ENCODE measurements at places on chromosomes 2 and 18. TPM values are rescaled to one million over a fixed set of nuclear protein-coding genes. Genes with fewer than 3 reads are reported as not detected.

SERPINB10 gene
- 4.6 TPM for total RNA-seq

DNA sequence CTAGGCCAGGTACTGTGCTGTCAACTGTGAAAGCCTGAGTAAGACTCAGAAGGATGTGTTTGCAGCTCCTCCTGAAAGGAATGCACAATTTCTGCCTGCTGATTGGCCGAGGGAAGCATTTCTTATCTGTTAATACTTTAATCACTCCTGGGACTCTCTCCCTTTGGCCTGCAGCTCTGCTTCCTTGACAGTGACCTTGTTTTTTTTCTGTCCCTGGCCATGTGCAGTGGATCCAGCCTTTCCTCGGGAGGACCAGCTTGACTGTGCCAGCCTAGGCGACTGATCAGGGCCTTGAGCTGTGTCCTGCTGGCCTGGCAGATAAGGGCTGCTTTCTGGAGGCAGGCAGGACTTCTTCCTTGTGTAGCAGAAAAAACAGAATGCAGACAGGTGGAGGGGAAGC is 10.0 kb downstream of the RNF144A start:
- DNase-seq = no peak

GRCh38 chr2:160006475-160006874 is 55.9 kb downstream of the PLA2R1 start:
- no peak for DNase-seq

DNA sequence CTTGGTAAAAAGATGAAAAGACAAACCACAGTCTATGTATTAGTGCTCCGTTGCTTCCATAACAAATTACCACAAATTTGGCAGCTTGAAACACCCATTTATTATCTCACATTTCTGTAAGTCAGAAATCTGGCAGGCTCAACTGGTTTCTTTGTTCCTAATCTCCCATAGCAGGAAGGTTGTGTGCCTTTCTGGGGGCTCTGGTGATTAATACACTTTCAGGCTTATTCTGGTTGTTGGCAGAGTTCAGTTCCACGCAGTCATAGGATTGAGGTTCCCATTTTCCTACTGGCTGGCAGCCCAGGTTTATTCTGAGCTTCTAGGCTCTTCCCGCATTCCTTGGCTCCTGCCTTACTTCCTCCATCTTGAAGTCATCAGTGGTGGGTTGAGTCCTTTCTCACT is 189.3 kb downstream of the ANAPC1 start:
- DNase-seq = no peak

- peak; percentile 52 for DNase-seq
These were observed at the start of gene ACADL for GRCh38 chr2:210224941-210225672. Gene ACADL (minus strand): TSS chr2:210225447. CDS start chr2:210225263, 184 bp downstream.

GRCh38 chr2:180449171-180449915 is 442.2 kb upstream of the CWC22 start:
- no peak for DNase-seq

GRCh38 chr2:218743068-218743467 is 32.4 kb downstream of the TTLL4 start:
- DNase-seq = no peak

- no peak for DNase-seq
These were observed 101.6 kb downstream of the LRRC30 start for GRCh38 chr18:7332452-7332851.

TMEM169 gene
- total RNA-seq = 1.9 TPM

HOXD11 gene
- total RNA-seq = not detected

TP53I3 gene
- total RNA-seq = 19.5 TPM

GRCh38 chr2:43609290-43609918 is 13.6 kb upstream of the THADA start:
- no peak for DNase-seq

DNA sequence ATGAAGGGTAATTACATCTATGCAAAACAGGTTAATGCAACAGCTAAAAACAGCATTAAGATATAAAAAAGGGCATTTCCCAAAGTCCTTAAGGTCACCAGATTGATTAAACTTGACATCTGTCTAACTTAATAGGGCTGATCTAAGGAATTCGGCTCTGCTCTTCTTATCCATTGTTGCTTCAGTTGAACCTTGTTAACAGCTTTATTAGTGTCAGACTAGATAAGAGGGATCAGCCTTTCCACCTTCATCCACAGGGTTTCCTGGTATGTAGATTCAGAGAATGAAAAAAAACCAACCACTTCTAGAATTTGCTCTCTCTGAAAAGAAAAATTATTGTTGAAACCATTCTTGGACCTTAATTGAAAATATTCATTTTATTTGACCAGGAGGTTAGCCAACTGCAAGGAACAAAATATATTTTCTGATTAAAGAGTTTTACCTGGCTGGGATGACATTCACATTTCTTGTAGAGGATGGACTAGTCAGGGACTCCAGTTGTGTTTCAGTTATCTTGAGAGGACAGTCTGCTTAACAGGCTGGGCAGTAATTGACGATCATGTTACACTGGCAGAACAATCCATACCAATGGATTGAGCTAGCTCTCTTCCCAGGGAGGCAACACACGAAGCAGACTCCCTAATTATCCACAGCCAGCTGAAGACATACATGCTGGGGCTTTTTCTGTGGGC is 357.4 kb upstream of the ACVR2A start:
- DNase-seq = no peak

DNA sequence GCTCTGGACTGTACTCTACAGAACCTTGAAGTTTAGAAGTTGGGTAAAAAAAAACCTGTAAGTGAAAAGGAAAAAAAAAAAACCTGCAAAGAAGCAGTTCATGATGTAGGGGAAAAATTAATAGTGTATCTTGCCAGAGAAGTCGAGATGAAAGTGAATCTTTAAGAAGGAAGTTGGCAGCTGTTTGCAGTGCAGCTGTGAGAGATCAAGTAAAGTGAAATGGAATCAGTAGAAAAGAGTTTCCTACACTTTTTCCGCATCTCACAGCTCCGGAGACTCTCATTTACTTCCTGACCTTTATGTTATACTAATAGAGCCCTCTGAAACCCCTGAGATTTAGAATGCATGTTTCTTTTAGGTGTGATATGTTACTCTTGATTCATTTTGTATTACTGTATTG is 19.2 kb downstream of the RNMT start:
- DNase-seq = no peak

DNA sequence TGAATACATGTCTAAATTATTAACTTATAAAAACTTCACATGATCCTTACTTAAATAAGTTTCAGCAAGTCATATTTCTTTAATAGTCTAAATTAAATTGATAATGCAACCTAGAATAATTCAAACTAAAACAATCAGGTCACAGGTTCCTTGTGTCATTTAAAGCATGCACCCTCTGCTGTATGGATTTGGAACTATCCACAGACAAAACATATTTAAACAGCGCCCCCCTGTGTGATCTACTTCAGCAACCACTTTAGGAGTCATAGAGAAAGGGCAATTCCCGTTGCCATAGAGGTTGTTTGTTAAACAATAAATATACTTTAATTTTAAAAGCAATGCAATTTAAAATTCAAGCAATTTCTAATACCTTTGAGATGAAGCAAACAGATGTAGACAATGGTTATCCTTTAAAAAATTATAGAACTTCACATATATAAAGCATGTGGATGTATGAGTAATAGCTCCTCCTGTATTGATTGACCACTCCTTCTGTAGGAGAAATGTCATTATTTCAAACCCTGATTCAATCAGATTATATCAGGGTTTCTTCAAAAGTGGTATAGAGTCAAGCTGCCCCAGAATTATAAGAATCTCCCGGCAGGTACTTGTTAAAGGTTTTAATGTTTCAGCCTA is 21.2 kb downstream of the GRB14 start:
- no peak for DNase-seq

- DNase-seq = no peak
These were observed 156.1 kb downstream of the TMEM247 start for GRCh38 chr2:46635442-46635841.

- no peak for DNase-seq
These were observed 34.1 kb upstream of the KCNF1 start for GRCh38 chr2:10877651-10878111.

GRCh38 chr18:22536558-22536957 is 118.8 kb upstream of the CTAGE1 start:
- DNase-seq = no peak

ESPNL gene
- 0.42 TPM for total RNA-seq

ANKRD62 gene
- total RNA-seq = not detected

GRCh38 chr18:44958455-44958854 is 277.8 kb downstream of the SETBP1 start:
- DNase-seq = no peak

GRCh38 chr2:235779444-235779896 is 285.6 kb downstream of the AGAP1 start:
- peak; percentile 74 for DNase-seq

- DNase-seq = no peak
These were observed 6.8 kb downstream of the SFT2D3 start for GRCh38 chr2:127707890-127708648.

DNA sequence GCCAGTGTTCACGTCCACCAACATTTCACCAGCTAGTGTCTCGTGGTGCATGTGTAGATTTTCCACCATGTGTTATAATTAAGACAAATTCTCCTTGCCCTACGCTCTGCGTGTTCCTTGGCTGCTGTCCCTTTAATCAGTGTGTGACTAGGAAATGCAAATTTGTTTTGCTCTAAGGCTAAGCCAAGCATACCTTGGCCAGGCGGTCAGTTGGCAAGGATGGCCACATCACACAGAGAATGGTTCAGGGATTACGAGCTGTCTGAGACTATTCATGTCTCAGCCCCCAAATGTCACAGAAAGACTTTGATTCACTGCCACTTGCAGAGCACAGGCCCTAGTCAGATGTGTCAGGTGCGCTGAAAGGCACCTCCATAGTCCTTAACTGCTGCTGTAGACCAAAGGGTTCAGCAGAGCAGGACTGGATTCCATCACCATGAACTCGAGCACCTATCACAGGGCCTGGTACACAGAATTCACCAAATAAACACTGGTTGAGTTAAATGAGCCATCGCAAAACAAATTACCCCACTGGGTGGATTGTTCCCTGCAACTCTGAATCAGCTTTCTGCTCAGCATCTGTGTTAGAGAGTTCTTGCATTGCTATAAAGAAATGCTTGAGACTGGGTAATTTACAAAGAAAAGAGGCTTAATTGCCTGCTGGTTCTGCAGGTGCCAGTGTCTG is 128.4 kb downstream of the CABLES1 start:
- DNase-seq = no peak

DNA sequence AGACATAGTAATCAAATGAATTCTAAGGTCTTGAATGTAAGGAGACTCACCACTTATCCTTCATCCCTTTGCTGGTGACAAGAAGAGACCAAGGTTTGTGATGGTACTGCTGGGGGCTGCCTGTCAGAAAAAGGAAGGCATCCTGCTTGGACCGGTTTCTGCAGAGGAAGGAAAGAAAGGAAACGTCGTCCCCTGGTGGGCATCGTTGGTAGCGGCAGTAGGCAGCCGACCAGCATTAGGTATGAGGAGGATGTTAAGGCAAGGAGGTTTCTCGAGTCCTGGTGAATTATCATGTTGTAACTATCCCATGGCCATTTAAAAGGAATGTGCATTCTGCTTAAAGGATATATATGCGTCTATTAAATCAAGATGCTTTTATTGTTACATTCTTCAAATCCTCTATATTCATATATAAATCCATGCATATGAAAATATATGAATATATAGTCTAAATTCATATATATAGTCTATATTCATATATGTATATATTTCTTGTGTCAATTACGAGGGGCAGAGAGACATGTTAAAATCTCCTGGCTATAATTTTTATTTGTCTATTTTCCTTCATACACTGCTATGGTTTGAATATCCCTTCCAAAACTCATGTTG is 94.4 kb upstream of the TGFA start:
- DNase-seq = peak; percentile 86

PTPRN gene
- not detected for total RNA-seq

GRCh38 chr2:226798422-226799210 is 1.0 kb downstream of the IRS1 start:
- peak; percentile 50 for DNase-seq

- DNase-seq = no peak
These were observed 504 bp downstream of the ASAP2 start for GRCh38 chr2:9206991-9207640.

DNA sequence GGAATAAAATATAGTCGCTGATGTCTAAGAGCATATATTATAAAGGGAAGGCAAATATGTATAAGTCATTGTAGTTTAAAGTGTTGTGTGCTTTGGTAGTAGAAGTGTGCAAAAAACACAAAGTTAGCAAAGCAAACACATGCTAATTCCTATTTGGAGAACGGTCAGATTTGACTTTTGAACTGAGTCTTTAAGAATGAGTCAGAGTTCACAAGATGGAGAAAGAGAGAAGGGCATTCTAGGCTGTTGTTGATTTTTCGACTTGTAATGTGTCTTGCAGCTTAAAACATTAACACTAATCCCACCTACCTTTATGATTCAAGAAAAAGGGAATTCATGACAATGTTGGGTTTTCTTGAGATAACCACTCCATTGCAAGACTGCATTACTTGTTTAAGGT is 98.1 kb downstream of the CRIM1 start:
- DNase-seq = no peak

KCNG2 gene
- total RNA-seq = 0.08 TPM

- no peak for DNase-seq
These were observed 195.4 kb downstream of the FAM210A start for GRCh38 chr18:13530879-13531387.

DNA sequence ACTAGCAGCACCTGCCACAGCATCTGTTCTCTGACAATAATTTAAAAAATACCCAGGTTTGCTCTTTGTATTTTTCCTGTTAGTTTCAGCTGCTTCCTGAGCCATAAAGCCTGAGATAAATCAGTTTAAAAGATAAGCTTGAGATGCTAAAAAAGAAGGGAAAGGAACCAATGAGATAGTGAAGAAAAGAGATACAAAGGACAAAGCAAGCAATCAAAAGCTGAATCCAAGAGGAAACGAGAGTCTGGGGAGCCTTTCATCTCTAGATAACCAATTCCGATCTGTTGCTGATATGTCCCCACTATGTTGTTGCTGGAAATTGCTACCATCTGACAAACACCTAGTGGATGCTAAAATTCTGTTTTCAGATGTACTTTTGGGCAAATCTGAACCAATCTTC is 201.4 kb downstream of the RBM43 start:
- DNase-seq = no peak

DNA sequence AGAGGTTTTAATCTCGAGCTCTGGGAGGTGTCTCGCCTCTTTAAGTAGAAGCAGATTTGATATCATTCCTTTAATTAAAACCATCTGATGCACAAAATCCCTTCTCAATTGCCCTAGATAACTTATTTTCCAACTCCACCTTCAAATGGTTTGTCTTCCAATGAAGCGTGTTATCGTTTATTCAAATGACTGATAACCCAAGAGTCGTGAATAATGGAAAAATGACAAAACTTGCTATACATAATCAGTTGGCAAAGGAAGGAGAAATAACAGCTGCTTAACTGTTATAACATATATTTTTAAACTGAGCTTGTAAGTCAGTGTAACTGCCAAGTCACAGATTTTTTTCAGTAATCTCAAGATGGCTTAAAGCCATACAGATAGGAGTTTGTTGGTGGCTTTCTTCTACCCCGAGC is 144.6 kb downstream of the QPCT start:
- DNase-seq = no peak

MARCHF4 gene
- not detected for total RNA-seq

CIB4 gene
- total RNA-seq = not detected

DNA sequence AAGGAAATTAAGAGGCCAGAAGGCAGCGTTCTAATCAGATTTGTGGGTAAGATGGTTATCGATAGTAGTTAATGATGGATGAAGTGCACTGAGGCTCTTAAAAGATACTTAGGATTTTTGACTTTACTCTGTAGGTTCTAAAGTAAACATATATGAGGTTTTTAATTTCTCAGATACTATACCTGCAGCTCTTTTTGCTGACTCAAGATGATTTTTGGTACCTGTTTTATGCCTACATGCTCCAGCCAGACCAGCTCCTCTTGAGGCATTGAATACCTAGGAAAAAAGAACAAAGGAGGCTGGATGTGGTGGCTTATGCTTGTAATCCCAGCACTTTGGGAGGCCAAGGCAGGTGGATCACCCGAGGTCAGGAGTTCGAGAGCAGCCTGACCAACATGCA is 241.7 kb upstream of the FOSL2 start:
- no peak for DNase-seq

All from liver (tissue), 10 donors.